GM06990 (cell line): ENCODE measurements at places on chromosomes 16 and 17.

GRCh38 chr17:41008811-41009210 is at the start of gene KRTAP3-1:
KRTAP3-1 (minus strand) TSS chr17:41009128; CDS start chr17:41009074, 54 bp downstream.
- DNase-seq, result no peak

DNA sequence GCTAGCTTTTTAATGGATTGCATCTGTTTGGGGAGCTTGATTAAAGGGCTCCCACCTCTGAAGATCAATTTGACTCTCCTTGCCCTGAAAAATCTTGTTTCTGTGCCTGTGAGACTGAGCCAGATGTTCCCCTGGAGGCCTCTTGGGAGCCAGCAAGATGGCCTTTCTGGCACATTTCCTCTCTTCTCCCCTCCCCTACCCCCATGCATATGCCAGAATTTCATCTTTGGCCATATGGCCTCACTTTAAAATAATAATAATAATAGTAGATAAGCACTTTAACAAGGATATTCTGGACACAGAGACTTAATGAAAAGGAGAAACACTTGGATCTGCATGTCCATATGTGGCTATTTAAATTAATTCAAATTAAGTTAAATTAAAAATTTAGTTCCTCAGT is 144.1 kb upstream of the CES5A start:
- no peak for DNase-seq

DNA sequence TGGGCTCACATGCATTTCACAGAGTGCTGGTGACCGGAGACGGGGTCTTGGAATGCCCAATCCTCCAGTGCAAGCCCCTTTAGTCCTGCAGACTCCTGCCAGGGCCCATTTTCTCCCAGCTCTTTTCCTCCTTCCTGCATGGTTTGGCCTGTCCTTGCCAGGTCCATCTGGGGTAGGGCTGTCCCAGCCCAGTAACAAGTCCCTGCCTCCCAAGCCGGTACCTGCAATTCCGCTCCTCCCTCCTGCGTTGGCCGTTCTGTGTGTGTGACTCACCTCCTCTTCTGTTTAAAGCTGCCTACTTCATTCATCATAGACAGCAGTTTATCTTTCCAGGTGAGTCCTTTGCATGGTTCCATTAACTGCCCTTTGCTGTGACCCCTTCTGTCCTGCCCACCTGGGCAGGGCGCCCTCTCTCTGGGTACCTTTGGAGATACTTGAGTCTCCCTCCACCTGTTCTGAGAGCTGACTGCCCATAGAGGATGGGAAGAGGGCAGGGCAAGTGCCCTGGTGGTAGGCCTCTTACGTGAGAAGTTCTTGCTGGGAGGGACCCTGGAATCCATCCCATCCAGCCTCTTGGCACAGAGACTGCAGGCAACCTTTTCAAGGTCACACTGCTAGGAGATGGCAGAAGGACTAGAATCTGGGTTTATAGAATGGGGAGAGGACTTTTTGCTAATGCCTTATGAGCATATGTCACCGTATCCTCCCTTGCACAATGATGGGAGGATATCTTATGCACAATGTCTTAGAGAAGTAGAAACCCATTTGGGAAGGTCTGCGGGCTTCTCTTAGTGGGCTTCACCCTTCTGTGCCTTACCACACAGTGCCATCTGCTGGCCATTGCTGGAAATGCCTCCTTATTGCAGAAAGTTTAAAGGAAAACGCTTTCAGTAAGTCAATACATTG is 29.7 kb upstream of the LGALS9 start:
- DNase-seq, result peak; percentile 44

DNA sequence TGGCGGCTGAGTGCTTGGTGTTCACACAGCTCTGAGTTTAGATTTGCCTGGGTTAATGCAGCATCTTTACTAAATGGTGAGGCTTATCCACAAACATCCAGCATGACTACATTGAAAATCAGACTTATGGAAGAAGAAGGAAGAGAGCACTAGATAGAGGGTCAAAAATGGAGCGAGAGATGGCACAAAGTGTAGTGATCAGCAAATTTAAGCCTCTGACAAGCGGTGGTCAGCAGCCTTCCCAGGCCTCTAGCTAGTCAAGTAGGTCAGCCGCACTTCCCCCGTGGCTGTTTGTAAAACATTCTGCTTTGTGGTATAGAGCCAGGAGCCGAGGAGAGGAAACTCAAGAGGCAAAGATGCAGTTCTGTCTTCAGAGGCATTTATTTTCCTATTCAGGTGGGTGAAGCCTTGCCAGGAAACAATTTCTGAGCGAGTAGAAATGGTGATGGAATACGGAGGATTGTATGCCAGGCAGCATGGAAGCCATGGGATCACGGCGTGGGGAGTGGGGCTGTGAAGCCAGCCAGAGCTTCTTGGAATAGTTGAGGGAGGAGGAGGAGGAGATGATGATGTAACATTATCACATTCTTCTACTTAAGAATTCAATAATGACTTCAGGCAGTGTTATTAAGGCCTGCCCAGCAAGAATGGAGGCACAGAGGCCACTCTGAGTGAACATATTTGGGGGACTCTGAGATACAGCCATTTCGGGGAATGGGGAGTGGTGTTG is 118.9 kb downstream of the MSI2 start:
- no peak for DNase-seq

DNA sequence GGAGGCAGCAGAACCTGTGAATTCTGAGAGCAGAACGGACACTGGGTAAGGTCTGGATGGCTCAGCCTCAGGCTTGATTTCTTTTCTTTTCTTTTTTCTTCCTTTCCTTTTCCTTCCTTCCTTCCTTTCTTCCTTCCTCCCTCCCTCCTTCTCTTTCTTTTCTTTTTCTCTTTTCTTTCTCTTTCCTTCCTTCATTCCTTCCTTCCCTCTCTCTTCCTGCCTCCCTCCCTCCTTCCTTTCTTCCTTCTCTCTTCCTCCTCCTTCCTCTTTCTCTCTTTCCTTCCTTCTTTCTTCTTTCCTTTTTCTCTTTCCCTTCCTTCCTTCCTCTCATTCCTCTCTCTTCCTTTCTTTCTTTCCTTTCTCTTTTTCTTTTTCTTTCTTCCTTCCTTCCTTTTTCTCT is 38.0 kb downstream of the OR3A1 start:
- no peak for DNase-seq

GRCh38 chr16:60142619-60143347 is 1408.7 kb upstream of the GOT2 start:
- no peak for DNase-seq

DNA sequence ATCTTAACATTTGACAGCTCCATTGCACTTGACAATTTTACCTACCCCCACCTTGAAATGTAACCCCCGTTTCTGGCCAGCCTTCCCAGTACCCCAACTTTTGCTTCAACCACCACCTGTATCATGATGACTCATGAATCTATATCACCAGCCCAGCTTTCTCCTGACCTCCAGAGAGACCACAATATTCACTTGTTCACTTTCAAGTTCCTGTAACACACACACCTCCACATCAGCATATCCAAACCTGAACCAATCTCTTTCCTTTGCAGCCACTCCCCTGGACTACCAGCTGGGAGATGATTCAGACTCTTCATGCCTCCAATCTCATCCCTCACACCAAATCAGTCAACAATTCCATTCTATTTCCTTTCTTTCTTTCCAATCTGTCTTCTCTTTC is 8.0 kb downstream of the SMG6 start:
- no peak for DNase-seq

- peak; percentile 82 for DNase-seq
These were observed 596 bp downstream of the UNKL start for GRCh38 chr16:1413684-1414531.

DNA sequence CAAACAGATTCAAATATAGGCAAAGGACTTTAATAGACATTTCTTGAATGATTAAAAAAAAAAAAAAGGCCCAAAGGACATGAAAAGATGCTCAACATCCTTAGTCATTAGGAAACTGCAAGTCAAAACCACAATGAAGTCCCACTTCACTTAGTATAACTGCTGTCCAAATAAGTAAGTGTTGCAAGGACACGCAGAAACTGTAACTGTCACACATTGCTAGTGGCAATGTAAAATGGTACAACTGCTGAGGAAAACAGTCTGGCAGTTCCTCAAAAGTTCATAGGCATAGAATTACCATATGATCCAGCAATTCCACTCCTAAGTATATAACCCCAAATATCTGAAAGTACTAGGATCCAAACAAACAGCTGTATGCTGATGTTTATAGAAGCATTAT is 112.7 kb downstream of the BRIP1 start:
- DNase-seq, result peak; percentile 56

GRCh38 chr17:75199886-75200618 is 5.4 kb upstream of the NUP85 start:
- DNase-seq, result no peak

DNA sequence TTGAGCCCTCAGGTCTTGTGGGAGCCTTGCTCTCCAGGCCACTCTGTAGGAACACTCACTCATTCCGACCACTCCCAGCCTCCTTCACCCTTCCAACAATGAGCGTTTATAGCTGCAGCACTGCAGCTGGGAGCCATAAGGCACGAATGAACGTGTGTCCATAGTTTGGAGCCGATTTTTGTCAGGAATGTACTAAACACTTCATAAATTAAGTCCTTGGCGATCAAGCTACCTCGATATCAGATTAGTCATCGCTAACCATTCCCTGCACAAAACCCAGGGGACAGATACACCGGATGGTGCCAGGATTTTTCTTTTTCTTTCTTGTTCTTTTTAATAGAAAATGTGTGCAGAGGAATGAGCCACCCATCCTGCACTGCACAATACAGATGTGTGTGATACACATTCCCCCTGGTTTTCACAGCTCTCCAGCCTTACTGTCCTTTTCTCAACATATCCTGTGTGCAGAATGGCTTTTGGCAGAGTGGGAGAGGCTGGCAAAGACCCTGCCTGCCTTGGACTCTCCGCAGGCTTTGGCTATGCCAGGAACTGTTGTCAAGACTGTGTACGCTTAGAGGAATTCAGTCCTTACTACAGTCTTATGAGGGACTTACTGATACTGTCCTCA is 68.4 kb upstream of the ELAC2 start:
- DNase-seq, result no peak

DNA sequence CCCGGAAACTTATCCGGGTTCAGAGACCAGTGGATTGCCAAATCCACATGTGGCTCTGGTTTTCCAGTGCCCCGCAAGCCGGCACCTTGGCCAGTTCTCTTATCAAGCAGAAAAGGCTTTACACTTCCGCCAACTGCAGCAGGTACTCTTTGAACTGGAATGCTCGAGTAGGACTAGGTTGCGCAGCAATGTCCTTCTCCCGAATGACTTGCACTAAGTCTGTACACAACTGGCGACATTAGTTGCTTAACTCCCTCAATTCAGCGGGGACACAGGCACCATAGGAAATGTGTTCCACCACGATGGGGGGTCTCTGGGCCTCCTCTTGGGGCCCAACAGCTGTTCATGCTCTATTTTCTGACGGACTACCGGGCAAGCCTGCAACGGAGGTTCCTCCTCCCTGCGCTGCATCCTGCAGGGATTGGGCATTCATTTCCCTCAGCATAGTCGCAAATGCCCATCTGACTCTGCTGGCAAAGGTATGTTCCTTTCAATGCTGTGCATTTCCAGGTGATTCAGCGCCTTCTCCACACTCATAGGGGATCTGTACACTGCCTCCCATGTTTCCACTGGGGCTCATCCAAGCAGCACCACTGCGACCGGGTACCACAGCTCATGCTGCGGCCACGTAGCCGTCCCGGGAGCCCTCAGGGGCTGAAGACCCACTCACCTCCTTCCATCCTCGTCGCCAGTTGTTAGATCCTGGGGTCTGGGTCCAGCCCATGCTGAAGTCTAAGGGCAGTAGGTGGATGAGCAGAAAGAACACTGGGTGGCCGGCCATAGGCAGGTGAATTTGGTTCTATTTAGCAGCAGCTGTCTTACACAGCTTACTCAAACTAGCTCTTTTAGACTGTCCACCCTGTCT is 34.2 kb upstream of the APPBP2 start:
- no peak for DNase-seq

DNA sequence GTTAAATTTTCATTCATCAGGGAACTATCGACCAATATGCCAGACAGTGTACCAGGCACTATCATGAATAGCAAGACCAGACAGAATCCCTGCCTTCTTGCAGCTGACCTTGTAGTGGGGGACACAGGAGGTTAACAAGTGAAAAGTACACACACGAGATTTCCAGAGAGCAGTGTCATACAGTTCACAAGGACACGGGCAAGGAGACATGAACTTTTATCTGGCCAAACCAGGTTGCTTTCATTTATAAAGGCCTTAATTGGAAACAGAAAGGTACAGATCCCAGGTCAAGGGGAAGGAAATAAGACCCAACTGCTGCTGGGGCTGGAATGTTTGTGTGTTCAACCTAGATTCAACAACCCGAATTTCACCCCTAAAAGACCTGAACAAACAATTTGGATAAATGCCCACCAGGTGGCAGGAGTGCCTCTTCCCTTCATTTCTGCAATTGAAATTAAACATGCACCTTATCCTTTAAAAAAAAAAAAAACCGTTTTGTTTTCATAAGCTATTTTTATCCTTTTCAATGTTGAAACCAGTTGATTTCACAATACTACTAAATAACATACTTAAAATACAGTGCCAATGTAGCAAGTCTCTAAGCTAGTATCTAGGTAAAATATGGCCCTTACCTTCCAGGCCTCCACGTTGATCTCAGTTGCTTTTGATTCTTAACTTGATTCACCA is 65.9 kb downstream of the EMP2 start:
- DNase-seq, result peak; percentile 33

DNA sequence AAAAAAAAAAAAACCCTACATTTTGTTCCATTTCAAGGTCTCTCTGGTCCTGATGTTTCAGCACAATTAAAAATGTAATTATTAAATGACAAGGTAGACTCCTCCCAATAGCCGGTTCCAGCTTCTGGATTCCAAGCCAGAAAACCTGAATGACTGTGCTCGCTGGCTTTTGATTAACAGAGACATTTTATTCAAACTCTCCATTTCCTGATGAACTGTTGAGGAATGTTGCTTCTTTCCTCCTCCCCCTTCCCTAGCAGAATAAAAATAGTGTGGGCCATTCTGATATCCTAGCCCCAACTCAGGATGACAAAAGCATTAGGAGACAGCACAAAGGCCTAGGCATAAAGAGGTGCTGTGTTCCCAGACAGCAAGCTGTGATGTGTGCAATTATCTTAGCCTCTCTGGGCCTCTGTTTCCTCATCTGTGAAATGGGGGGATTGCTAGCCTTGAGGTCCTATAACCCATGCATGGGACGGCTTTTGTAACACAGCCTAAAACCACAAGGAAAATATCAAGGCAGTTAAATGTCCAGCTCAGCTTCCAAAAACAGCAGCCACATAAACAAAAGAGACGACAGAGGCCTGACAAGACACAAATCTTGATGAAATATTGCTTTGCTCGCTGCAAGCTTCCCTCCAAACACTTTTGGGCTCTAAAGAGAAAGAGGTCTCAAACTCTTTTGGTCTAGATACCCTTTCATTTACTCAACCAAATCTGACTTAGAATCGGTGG is 127.2 kb upstream of the RCVRN start:
- no peak for DNase-seq

- no peak for DNase-seq
These were observed 7.5 kb downstream of the ANKRD11 start for GRCh38 chr16:89482817-89483205.

GRCh38 chr16:29961127-29961478 is 776 bp upstream of the TMEM219 start:
- DNase-seq, result no peak

DNA sequence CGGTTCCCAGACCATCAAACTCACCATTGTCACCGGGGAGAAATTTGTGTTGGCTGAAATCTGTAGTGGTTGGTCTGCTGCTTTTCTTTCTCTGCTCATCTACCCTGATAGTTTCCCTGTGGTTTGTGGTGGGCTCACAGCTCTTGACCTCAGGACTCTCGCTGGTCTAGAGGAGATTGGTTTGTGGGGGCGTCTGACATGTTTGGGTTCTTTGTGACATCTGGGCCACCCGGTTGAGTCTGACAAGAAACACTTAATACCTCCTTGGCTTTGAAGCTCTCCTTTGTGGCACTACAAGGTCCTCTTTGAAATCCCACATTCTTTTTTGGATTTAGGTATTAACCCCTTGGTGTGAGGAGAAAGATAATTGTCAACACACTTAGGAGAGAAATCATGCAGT is 662.0 kb downstream of the WWOX start:
- no peak for DNase-seq

GRCh38 chr17:38591759-38592241 is 14.0 kb downstream of the SRCIN1 start:
- peak; percentile 41 for DNase-seq
